ENCODE measurements at places on chromosomes 4 and X.

DNA sequence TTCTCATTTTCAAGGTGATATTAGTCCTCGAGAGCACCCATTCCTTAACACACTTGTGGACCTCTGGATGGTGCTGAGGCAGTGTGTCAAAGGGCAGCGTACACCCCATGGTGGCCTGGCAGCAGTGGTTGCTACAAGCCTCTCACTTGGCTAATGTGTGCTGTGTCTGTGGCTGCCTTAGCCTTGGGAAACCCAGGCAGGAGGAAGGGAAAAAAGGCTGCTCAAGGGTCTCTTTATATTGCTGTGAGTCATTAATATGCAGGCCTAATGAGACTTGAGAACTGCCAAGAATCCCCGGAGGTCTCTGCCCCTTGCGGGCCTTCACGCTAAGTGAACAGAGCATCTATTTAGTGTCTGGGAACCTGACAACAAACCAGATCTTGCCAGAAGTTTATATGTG, 7.0 kb downstream of the PCDH10 start:
- no peak for DNase-seq

- DNase-seq: no peak
Observed at GRCh38 chr4:22522706-22523501, 7.0 kb upstream of the ADGRA3 start.

DNA sequence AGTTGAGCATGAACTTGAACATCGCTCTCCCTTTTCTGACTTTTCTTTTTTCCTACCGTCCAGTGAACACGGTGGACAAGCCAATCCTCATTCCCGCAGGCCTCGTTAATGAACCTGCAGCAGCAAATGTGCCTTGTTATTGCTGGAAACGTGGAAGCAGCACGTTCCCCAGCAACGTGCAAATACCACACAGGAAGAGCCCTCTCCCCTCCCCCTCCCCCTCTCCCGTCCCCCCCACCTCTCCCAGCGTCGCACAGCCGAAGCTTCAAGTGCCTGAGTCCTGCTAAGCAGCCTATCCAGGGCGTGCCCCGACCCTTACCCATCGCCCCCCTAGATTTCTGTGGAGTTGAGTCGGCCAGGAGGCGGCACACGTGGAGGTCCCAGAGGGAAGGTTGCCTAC, 219.9 kb downstream of the BCOR start:
- no peak for DNase-seq

DNA sequence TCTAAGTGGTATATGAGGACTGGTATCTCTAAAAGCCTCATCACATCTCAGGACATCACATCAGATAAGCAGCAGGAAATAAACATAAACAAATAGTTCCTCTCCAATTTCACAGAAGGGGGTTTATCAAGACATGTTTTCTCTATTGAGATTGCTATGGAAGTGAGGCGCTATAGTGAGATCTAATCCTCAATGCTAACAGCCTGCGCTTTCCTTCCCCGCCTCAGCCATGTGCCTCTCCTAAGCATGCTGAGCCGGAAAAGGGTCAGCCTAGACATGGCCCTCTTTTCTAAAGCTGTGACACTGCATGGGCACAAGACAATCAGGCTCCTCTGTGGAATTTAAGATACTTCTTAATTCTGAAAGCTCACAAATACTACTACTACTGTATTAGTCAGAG, 286.1 kb downstream of the INPP4B start:
- DNase-seq: no peak

DNA sequence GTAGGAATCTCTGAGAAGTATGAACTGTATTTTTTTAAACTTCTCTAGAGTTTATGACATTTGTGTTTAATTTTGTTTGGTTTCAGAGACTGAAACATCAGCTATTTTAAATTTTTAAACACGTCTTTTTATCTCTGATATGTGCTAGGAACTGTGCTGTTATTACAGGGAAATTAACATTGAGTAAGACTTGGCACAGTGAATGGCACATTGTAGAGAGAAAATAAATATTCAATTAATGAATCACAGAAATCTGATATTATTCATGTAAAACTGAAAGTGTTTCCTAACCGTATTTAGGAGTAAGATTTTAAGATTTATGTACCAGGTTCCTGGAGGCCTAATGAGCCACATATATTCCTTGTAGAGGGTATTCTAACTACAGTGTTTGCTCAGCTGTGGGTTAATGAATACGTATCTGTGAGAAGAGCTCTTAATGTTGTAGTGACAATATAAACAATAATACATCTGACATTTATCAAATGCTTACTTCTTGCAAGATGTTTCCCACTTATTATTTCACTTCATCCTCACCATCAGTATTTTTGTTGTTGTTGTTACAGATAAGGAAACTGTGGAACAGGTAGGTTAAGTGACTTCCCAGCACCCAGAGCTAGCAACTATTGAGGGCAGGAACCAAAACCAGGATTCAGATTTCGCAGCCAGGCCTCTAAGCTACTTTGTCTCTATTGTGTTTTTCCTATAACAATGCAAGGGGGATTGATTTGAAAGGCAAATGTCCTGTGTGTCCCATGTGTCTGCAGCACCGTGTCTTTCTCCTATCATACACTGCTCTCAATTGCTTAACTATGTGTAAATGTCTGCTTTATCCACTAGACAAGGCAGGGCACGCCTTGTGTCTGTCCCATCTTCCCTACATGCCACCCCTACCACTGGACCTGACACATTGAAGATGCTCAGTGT, 121.1 kb upstream of the FAM9C start:
- no peak for DNase-seq

- DNase-seq: no peak
Observed at GRCh38 chr4:123783151-123783790, 386.7 kb downstream of the SPRY1 start.

GRCh38 chr4:89762311-89762710, 74.7 kb downstream of the SNCA start:
- DNase-seq: no peak

DNA sequence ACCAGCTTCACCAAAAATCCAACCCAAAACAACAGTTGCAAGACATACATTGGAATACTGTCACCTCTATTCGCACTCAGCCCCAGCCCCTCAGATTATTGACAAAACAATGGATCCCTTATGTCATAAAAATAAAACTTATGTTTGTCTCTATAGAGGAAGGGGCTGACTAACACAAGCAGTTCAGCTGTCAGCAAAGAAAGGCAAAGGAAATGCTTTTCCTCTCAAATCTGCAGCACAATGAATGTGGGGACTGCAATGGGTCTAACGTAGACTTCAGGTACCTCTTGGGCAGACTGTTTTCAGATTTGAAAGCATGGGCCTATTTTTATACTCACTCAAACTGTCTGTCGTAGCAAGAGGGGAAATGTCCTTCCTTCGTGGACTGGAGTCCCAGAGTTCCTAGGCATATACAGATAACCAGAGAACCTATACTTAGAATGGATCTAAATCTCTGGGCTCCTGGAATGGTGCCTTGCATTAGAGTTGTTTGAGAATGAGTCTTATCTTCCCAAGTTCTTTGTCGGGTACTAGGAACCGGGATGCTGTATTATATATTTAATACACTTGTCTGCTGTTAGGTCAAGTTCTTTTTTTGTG, 307.7 kb upstream of the DDX53 start:
- DNase-seq: no peak

GRCh38 chrX:50106051-50106675, 94.6 kb downstream of the AKAP4 start:
- no peak for DNase-seq

DNA sequence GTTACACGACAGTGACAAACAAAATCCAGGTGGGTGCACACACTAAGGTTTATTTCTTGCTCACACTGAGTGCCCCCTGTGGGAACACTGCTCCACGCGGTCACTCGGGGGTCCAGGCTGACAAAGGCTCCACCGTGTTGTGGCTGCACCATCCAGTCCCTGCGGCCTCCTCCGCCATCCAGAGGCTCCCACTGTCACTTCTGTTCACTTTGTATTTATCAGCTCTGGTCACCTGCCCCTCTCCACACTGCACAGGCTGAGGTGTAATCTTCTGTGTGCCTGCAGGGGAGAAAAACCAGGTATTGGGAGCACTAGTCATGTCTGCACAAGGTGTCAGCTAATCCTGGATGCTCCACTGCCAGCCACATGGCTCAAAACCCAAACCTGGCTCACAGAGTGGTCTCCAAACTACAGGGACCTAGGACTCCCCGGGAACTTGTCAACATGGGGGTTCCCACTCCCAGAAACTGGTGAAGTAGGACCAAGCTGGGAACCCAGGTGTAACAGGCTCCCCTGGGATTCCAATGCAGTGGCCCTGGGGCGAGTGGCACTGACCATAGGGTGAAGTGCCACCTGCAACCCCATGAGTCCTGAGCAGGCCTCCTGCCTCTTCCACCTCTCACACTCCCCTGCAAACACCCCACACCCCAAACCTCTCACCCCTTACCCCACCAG, 25.5 kb downstream of the HMX1 start:
- no peak for DNase-seq

Data from T47D (cell line).